ENCODE measurements at places on chromosomes 16 and 17.

DNA sequence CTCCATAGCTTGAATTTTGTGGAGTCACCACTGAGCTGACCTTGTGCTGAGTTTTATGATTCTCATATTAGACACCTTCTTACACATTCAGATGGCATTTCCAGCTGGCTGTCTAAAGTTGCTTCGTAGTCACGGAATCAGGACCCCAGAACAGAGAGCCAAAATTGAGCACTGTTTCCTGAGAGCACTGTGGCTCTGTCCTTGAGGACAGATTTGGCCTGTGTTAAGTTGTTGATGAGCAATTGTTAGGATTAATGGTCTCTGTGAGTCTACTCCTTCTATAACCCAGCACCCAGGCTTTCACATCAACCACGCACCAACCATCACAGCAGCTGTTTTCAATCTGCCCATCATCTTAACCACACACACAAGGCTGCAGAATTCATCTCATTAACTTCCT is 277.5 kb upstream of the HSBP1 start:
- DNase-seq, result no peak

- DNase-seq, result no peak
Observed at GRCh38 chr16:27724482-27725235, 174.7 kb downstream of the KATNIP start.

GRCh38 chr17:14922411-14922810 is 342.7 kb downstream of the PMP22 start:
- DNase-seq, result no peak

GRCh38 chr17:16491703-16492612 is at the start of gene LRRC75A:
LRRC75A (minus strand) TSS chr17:16492193; CDS start chr17:16491990, 203 bp downstream.
- DNase-seq, result peak; percentile 29

GRCh38 chr16:87447323-87447722 is 45.5 kb downstream of the ZCCHC14 start:
- DNase-seq, result no peak

DNA sequence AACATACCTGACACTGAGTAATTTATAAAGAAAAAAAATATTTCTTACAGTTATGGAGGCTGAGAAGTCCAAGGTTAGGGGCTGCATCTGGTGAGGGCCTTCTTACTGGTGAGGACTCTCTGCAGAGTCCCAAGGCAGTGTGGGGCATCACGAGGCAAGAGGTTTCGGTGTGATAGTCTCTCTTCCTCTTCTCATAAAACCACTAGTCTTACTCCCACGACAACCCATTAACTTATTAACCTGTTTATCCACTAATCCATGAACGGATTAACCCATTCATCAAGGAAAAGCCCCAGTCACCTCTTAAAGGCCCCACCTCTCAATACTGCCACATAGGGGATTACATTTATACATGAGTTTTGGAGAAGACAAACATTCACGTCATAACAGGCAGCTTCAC is 20.1 kb downstream of the CIITA start:
- DNase-seq, result no peak

- DNase-seq, result no peak
Observed at GRCh38 chr16:82358161-82358560, 188.1 kb upstream of the MPHOSPH6 start.

All from activated T-cell treated with anti-CD3 and anti-CD28 coated beads for 1 hour (primary cell).